Retinal pigment epithelial cell (primary cell): ENCODE measurements at places on chromosomes 5 and 9.

DNA sequence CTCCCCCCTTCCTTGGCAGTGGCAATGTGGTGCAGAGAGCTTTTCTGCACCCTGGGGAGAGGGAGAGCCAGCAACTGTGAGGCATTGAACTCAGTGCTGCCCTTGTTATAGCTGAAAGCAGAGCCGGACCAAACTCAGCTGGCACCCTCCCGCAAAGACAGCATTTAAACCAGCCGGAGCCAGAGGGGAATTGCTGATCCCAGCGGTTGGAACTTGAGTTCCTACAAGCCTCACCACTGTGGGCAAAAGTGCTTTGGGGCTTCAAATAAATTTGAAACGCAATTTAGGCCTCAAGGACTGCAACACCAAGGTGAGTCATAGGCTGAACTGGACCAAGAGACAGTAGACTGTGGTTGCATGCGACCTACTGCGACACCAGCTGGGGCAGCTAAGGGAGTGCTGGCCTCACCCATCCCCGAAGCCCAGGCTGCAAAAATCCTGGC, 207.6 kb upstream of the CDKN2B start:
- no peak for DNase-seq

- DNase-seq = no peak
These were observed 32.8 kb downstream of the SECISBP2 start for GRCh38 chr9:89350988-89351557.

DNA sequence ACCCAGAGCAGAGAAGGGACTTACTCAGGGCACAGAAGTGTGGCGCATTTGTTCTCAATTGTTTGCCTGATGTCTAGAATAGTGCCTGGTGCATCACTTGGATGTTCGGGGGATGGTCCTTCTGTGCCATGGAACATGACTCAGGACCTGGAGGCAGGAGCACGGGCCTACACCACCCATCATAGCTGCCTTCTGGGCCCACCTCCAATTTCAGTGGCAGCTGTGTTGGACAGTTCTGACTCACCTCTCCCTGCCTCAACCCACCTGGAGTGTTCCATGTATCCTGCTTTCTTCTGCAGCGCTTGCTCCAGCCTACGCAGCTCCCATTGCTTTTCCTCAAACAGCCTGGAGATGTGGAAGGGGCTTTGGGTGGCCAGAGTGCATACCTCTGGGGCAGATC, 12.5 kb upstream of the CXCL14 start:
- no peak for DNase-seq

GRCh38 chr5:77906806-77907205, 130.7 kb upstream of the TBCA start:
- DNase-seq = no peak

DNA sequence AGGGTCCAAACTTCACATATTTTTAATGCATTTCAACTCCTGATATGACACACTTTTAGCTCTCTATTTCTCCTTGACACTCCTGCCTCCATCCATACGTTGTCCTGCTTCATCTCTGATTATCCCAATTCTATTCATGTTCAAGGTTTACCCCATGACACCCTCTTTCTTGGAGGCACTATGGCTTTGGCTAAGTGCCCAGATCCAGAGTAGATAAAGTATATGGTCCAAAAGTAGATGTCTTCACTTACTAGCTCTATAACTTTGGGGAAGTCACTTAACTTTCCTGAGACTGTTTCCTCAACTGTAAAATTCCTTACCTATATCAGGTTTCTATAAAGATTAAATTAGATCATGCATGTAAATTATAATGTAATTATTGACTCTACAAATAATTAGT, 36.1 kb downstream of the SLC22A5 start:
- DNase-seq = no peak

GRCh38 chr5:98768160-98768959, 5.1 kb upstream of the RGMB start:
- DNase-seq = no peak

DNA sequence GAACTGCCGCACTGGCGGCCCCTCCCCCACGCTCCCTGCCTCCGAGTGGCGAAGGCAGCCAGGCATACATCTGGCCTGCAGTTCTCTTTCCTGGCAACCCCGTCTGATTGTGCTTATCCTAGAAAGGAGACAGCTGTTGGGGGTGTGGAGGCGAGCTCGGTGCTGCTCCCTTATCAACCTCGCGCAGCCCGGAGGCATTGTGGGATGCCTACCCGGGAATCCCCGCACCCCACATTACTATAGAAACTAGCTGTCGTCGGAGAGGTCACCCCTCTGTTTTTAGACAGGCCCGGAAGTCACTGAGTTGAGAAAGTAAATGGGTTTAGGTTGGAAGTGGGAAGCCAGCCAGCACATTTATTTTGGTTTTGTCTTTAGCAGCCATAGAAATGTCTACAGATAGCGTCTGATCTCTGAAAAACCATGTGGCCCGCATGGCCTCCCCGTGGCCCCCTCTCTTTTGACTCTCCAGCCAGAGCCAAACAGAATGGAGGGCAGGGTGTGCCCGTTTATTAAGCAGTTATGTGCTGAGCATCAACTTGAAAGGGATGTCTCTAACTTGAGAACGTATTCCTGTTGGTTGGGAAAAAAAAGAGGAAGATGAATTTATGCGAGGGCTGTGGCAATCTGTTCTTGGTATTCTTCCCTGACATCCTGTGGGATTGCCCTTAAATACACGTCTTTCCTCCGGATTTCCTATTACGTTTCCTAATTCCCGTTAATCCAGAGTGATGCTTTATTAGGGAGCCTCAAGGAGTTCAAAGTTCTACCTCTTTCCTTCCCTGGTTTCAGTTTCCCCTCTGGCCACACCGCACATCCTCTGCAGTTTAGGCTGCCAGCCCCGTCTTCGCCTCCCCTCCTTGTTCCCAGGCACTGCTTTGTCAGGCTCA, 3.9 kb downstream of the STC2 start:
- DNase-seq = no peak

GRCh38 chr5:72353046-72353445, 32.9 kb downstream of the PTCD2 start:
- no peak for DNase-seq

DNA sequence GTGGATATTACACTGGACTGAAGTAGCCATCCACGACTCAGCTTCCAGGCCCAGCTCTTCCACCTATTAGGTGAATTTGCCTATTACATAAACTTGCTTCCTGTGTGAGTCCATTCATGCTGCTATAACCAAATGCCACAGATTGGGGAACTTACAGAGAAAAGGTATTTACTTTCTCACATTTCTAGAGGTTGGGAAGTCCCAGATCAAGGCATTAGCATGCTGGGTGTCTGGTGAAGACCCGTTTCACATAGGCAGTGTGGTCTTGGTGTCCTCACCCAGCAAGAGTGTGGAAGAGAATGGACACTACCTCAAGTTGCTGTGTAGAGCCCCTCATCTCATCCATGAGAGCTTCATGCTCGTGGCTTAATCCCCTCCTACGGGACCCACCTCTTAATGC, 282.6 kb downstream of the IRX1 start:
- no peak for DNase-seq

DNA sequence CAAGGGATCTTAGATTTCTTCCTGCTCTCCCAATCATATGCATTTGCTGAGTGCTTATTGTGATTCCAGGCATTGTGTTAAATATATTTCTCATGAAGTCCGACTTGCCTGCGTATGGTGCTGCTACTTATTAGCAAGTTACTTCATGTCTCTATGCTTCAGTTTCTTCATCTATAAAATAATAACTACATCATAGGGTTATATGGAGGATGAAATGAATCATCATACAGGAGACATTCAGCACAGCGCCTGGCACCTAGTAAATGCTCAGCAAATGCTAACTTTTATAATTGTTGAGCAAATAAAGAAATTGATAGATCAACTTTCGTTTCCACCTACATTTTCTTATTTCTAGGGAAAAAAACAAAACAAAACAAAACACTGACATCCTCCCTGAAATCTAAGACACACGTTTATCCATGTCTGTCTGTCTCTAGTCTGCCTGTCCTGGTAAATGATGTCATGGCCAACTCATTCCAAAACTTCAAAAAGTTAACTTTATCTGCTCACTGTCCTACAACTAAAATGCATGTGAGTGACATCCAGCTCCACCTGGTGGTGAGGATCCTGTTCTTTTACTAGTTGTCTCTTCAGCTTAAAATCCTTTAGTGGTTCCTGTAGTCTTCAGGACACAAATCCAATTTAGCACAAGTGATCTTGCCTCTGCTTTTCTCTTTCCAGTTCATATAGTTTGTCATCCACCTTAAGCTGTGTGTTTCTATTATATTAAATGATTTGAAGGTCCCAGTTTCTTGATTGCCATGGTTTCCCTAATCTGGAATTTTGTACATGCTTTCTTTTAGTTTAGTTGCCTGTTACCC, 27.7 kb downstream of the PPP3R2 start:
- no peak for DNase-seq

DNA sequence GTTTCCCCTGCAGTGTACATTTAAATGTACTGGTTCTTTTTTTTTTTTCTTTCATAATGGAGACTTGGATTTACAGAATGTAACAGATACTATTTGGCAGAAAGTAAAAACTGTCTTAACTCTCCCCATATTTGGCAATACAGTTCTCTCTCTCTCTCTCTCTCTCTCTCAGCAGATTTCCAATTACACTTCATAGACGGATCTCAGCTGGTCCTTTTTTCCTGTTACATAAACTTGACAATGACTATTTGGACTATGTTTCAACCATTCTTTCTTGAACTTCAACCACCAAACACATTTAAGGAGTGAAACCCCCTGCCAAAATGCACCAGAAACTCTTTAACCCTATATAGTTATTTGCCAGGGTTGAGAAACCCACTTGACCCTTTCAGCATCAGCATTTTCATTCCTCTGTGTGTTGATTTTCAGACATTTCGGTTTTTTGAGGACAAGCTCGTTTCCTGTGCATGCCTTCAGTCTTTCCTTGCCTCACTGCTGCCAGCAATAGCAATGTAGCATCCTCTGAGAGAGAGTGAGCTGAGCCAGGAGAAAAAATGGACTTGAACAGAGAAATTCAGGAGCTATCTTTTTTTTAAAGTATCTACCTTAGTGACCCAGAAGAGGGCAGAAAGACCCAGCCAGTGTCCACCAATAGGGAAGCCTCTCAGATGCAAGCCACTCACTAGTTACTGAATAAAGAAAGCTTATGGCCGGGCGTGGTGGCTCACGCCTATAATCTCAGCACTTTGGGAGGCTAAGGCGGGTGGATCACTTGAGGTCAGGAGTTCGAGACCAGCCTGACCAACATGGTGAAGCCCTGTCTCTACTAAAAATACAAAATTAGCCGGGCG, 26.0 kb upstream of the GNA14 start:
- no peak for DNase-seq

DNA sequence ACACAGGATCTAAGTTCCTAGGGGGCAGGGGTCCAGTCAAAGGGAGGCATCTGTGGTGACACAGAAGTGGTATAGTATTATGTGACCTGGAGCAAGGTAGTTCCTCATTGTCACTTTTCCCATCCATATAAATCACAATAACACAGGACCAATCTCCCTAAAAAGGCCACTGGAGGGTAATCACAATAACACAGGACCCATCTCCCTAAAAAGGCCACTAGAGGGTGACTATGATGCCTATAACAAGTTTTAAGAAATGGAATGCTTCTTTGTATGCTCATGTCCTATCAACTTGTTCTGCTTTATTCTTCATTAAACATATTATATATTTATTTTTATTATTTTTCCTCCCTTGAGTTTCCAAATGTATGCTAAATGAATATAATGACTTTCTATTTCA, 254.6 kb downstream of the ASTN2 start:
- no peak for DNase-seq

DNA sequence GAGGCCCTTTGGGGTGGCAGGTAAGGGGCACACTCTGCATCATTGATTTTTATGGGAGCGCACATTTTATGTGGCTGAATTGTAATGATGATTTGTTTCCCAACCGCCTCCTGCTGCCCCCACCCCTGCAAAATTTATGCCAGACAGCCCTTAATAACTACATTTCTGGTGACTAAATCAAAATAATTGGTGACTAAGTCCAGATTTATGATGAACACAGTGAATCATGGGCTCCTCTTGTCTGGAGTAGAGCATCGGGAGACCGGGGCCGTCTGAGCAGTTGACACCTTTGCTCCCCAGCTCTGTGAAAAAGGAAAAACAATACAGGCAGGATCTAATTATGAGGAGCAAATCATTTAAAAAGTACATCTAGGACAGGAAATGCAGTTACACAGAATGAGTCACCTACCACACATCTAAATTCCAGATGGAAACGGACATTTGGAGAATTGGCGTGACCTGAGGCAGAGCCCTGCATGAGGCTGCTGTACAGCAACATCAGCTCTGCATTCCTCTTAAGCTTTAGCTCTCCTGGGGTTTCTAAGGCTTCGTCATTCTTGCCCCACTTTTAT, 58.9 kb downstream of the DOCK2 start:
- DNase-seq = peak; percentile 94

DNA sequence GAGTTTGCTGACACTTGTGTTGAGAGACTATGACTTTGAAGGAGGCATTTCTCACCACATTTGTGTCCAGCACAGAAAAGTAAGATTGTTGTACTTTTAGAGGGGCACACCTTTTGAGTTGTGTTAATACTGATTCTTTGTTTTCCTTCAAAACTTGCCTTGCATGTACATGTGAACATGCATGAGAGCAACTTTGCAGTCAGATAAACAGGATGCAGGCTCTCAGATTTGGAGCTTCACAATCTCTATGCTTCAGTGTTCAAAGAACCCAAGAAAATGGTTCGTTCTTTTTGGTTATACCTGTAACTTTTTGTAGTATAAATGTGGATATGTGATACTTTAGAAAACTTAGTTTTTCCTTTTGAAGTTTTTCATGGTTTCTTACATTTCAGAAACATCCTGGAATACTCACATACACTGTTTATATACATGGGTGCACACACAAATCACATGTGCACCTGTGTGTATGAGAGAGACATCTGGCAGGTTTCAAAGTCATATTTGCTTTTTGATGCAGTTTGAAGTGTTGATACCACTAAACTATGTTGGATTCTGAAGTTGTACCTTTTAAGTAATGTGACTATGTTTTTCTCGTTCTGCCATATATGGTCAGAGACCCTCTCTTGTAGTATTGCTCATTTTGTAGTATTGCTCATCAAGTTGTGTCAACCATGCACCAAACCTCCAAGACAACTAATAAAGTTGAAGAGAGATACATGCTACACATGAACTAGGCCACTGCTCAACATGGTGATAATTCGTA, 190.7 kb downstream of the CD180 start:
- no peak for DNase-seq

DNA sequence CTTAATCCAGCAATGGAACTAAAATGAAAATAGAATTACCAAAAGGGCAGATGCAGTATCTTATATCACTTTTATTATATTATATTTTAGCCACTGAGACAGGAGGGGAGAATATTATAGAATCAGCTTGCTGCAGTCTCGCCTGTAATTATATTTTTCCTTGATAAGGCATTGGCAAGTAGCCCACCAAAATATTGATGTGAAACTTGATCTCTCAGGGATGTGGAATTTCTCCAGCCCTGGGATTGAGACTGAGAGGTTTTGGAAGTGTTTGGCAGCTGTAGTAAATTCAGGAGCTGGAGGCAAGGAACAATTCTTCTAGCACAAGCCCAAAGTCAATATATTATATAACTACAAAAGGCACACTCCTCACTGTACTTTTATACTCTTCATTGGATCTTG, 142.1 kb upstream of the ADAMTSL1 start:
- DNase-seq = peak; percentile 41

DNA sequence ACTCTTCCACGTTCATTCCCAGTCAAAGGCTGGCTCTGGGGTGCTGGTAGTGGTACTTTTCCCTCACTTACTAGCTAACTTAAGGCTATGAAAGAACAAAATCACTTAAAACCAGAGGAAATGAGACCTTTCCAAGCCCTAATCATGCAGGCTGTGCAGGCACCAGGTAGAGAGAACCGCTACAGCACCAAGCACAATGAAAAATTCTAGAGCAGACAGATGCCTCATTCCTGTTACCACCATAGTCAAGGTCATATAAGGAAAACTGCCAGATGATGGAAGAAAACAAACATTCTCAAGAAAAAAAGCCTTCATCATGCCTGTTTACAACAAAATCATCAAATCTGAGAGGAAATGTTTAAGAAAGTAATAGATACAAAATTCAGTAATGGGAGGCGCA, 374.4 kb upstream of the PDE4D start:
- no peak for DNase-seq
